ENCODE measurements at places on chromosomes 6 and 20. TPM values are rescaled to one million over a fixed set of nuclear protein-coding genes. Genes with fewer than 3 reads are reported as not detected.

The TOX2 gene
- polyA plus RNA-seq: 3.2 TPM

The PPIL1 gene
- polyA plus RNA-seq: 53.1 TPM

The TBX18 gene
- 6.6 TPM for polyA plus RNA-seq

The LY6G6C gene
- 0.18 TPM for polyA plus RNA-seq

The PDYN gene
- 0.23 TPM for polyA plus RNA-seq

The LRFN2 gene
- 1.1 TPM for polyA plus RNA-seq

The PSMB9 gene
- 5.0 TPM for polyA plus RNA-seq

Measured in right renal cortex interstitium (tissue), 3 donors.